ENCODE measurements at places on chromosomes 2 and 18.

DNA sequence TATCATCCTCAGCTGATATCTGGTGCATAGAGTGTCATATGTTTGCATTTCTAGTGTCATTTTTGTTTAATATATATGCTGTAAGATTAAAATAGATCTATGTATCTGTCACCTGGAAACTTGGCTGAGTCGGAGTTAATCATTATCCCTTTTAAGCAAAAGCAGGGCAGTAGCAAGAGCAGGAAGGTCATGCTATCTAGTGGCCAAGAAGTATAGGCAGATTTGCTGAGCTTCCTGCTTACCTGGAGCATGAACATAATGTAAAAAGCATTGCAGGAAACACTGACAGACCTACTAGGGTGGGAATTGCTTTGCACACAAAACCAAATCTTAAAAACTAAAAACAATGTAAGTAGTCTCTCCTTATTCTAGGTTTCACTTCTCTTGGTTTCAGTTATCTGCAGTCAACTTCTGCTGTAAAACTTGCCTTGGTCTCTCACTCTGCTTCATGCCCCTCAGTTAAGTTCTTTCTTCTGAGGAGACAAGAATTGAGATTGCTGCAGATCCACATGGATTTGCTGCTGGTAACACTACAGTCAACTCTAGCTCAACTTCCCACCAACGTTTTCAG is 295.3 kb downstream of the CDH7 start:
- no peak for DNase-seq

DNA sequence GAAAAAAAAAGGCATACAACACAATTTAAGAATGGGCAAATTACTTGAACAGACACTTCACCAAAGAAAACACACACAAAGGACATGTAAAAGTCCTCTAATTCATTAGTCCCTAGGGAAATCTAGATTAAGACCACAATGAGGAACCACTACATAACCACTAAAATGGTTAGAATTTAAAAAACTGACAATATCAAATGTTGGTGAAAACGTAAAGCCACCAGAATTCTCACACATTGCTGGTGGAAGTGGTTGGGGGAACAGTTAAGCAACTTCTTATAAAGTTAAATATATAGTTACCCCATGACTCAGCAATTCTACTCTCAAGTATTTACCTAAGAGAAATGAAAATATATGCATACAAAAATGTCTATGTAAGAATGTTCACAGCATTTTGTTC is 11.8 kb downstream of the RTN4 start:
- DNase-seq: no peak

GRCh38 chr2:39981883-39982311 is 202.8 kb upstream of the THUMPD2 start:
- no peak for DNase-seq

DNA sequence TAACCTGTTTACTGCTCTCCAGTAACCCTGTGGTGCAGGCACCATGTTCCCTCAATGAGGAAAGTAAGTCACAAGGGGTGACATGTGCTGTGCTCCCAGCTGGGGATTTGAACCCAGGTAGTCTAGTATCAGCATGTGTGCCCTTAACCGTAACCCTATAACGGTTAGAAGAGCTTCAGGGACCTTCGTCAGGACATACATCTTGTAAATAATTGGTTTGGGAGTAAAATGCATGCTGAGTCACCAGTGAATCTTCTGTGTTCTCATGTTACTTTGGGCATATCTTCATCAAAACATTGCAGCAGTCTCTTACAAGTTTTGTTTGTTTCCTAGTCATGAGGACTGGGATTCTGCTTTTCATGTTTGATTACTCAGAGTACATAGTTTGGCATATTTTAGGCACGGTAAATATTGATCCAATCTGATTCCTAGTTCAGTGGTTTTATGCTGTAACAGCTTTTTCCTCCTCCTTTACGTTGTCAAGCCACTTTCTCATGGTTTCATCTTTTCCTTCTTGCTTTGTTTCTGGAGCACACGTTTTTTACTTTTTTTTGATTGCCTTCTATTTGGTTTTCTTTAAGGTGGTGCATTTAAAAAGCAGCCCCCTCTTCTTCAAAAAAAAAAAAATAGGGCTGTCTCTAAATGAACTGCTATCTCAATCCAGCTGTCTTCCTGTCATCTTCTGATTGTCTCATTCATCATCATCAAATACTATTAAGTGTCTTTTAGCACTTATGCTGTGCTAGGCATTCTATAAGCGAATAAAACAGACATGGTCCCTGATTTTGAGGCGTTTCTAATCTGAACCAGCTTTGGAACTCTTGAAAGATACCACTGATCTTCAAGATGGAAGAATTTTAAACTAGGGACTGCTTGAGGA is 50.4 kb downstream of the CLIP4 start:
- DNase-seq: no peak

- DNase-seq: no peak
Observed at GRCh38 chr18:48791636-48792105, 159.1 kb downstream of the SMAD7 start.

DNA sequence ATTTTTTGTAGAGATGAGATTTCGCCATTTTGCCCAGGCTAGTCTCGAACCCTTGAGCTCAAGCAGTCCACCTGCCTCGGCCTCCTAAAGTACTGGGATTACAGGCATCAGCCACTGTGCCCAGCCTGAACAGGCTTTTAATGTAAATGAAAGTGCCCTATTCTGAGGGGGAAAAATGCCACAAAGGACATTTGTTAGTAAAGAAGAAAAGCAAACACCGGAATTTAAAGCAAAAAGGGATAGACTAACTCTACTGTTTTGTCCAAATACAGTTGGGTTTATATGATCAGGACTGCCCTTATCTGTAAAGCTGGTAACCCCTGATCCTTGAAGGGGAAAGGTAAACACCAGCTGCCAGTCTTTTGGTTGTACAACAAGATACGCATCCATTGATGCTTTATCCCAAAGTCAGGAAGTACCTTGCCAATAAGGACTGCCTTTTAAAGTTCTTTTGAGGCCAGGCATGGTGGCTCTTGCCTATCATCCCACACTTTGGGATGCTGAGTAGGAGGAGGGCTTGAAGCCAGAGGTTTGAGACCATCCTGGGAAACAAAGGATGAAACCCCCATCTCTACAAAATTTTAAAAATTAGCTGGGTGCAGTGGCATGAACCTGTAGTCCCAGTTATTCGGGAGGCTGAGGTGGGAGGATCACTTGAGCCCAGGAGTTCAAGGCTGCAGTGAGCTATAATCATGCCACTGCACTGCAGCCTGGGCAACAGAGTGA is 13.1 kb downstream of the CLEC4F start:
- no peak for DNase-seq

- no peak for DNase-seq
Observed at GRCh38 chr18:73717570-73717969, 430.1 kb downstream of the FBXO15 start.

GRCh38 chr2:84971510-84972206 is 697 bp downstream of the KCMF1 start:
- DNase-seq: peak; percentile 26

DNA sequence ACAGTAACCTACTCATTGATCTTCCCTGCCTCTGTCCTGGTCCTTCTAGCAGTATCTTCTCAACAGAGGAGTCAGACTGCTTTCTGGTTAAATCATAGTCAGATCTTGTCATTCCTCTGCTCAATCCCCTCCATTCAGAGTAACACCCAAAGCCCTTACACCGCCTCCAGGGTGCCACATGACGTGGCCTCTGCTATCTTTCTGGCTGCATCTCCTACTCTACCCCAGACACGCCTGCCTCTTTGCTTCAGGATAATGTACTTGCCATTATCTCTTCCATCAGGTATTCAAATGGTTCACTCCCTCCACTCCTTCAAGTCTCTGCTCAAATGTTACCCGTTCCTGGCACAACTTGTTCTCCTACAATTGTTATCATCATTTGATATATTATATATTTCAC is 36.3 kb upstream of the ACVR2A start:
- no peak for DNase-seq

DNA sequence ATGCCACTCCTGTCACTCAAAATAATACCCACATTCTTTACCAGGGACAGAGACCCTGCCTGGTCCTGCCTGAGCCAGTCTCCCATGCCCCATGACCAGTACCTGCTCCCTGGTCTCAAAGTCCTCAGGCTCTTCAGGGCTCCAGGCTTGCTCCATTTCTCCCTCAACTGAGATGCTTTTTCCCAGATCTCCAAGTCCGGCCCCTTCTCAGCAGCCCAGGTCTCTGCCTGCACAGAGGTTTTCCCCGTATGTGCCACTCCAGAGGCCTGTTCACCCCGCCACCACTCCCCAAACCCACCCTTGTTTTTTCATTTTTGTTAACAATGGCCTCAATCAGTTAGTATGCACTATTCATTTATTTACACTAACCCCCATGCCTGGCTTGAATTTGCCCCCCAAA is 499.5 kb upstream of the MYT1L start:
- no peak for DNase-seq

GRCh38 chr2:99444222-99444621 is 45.6 kb downstream of the REV1 start:
- DNase-seq: no peak

DNA sequence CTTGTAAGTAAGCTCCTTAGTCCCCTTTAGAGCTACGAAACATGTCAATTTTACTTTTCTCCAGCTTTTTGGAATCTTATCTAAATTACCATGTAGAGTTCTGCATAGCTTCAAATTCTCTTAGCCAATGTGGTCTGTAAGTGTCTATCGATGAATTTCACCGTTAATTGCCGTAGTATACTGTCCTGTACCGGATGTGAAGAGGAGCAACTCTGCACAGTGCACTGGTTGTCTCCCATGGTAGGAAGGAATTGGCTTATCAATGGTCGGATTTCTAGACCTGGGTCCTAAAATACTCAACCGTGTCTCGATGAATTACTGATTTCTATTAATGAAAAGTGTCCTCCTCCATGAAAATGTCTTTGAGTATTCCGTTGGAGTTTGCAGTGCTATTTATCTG is 1.9 kb downstream of the NOP58 start:
- no peak for DNase-seq

DNA sequence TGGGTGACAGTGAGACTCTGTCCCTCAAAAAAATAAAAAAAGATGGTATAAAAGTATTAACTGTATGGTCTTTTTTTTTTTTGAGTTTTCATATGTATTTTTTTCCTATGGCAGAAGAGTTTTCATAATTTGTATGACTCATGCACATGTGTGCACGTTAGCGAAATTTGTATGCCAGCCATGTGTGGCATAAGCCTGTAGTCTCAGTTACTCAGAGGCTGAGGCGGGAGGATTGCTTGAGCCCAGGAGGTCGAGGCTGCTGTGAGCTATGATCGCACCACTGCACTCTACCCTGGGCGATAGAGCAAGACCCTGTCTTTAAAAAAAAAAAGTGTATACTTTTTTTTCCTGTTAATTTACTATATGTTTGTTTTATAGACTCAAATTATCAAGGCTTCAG is 160.8 kb downstream of the TGIF1 start:
- DNase-seq: no peak

- DNase-seq: no peak
Observed at GRCh38 chr2:237799060-237799428, 465 bp downstream of the RBM44 start.

- no peak for DNase-seq
Observed at GRCh38 chr18:8949206-8949605, 153.3 kb upstream of the NDUFV2 start.

GRCh38 chr2:74551942-74552913 is 1.5 kb downstream of the LOXL3 start:
- no peak for DNase-seq

Data from stimulated activated CD4-positive, alpha-beta T cell treated with anti-CD3 and anti-CD28 coated beads, Interleukin-1b, Interleukin-23, amount 100 ng/mL, for 24 hours (primary cell).